ENCODE measurements at places on chromosomes 16 and 17.

DNA sequence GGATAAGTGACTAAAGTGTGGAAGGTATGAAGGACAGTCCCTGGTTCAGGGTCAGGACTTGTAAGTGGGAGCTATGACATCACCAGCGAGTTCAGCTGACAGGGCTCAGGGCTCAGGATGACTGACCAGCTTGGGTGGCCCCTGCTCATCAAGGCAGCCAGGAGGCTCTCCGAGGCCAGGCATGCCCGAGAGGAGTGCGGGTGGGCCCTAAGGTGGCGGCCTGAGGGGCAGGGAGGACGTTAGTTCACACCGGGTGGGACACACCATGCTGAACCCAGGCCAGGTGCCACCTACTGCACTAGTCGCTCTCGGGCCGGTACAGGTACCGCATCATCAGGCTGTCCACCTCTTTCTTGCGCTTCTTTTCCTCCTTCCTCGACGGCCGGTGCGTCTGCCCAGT, 36.5 kb downstream of the PIPOX start:
- DNase-seq = no peak

- no peak for DNase-seq
These were observed 37.6 kb upstream of the C1QL1 start for GRCh38 chr17:45005700-45006099.

GRCh38 chr17:59490216-59490615, 75.2 kb upstream of the DHX40 start:
- DNase-seq = no peak

DNA sequence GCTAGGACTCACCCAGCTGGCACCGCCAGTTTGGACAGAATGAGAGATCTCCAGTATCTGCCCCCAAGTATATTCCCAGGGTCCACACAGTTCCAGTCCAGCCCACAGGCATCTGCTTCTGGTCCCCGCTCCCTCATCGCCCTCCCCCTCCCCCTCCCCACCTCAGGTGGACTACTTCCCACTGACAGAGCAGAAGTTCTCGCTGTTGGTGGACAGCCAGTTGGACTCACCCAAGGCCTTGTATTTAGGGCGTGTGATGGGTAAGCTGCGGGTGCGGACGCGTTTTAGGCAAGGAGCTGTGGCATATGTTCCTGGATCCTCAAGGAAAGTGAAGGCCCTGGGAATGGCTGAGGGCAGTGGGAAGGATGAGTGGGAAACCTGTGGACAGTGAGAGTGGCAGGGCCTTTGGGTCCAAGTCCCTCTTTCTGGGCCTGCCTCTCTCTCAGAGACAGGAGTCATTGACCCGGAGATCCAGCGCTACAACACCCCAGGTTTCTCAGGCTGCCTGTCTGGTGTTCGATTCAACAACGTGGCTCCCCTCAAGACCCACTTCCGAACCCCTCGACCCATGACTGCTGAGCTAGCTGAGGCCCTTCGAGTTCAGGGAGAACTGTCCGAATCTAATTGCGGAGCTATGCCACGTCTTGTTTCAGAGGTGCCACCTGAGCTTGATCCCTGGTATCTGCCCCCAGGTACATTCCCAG, 14.9 kb downstream of the CNTNAP1 start:
- no peak for DNase-seq

GRCh38 chr17:10336393-10336792, 36.4 kb downstream of the MYH13 start:
- no peak for DNase-seq

DNA sequence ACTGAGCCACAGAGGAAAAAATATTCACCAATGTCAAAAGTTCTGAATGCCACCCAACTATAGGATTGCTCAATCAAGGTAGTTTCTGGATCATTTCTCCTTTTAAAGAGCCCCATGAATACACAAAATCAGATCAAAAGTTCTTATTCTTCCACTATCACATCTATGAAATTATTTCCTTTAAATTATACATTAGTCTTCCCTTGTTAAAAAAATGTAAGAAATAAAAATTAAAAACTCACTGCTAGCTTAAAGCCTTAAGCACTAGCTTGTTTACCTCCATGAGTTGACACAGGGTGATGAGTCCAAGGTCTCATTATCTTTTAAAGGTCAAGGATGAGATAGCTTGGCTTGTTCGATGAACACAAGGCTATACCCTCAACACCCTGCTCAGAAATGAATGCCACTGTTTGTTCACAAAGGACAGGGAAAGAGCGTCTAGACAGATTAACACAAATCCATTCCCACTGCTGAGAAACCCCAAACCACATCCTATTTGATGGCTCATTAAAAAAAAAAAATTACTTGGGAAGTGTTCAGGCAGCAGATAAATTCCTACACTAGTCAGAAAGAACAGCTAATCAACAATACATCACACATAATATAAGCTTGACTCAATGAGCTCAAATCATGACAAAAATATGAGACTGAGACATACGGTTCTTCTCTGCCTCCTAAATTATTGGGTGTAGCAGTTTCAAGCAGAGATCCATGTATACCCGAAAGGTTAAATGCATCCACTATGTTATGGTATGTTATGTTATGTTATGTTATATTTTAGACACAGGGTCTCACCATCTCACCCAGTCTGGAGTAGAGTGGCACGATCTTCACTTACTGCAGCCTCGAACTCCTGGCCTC, 118.9 kb downstream of the PARN start:
- DNase-seq = no peak

- no peak for DNase-seq
These were observed 32.7 kb upstream of the RPH3AL start for GRCh38 chr17:385178-385835.

- DNase-seq = no peak
These were observed 22.5 kb downstream of the ZCCHC14 start for GRCh38 chr16:87470332-87470731.

GRCh38 chr16:81481207-81481821, 36.7 kb downstream of the CMIP start:
- DNase-seq = peak; percentile 87

- DNase-seq = no peak
These were observed 41.0 kb downstream of the MRPS23 start for GRCh38 chr17:57808882-57809281.

Data from GM18507 (cell line).